ENCODE measurements at places on chromosomes 16 and 17.

GRCh38 chr17:18043491-18043890 is 4.3 kb downstream of the GID4 start:
- DNase-seq: no peak

DNA sequence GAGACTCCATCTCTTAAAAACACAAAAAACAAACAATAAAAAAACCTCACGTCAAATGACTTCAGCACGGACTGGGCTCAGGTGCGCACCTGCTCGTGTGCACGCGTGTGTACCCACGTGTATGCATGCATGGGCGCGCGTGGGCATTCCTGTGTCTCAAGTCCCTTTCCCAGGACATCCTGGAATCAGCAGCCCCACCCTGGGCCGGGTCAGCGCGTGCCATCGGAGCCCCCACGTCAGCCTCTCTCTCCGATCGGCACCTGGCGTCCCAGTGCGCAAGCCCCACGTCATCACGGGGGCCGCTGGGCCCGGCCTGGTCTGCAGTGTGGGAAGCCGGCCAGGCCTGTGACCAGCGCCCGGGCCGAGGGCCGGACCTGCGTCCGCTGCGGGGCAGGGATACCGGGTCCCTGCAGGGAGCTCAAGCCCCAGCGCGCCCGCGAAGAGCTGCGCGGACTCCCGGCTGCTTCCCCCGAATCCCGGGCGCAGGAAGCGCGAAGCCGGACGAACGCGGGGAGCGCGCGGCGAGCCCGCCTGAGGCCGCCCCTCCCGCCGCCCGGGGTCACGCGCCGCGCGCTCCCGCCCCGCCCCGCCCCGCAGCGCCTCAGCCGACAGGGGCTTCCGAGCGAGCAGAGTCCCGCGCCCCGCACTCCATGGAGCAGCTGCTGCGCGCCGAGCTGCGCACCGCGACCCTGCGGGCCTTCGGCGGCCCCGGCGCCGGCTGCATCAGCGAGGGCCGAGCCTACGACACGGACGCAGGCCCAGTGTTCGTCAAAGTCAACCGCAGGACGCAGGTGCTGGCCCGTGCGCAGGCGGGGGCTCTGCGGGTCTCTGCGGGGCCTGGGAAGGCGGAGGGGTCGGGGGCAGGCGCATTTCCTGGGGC is at the start of gene FN3K:
FN3K (plus strand) TSS at position 629 of the 880 bp plus-strand sequence; CDS start at position 651, 22 bp downstream.
- DNase-seq: no peak

DNA sequence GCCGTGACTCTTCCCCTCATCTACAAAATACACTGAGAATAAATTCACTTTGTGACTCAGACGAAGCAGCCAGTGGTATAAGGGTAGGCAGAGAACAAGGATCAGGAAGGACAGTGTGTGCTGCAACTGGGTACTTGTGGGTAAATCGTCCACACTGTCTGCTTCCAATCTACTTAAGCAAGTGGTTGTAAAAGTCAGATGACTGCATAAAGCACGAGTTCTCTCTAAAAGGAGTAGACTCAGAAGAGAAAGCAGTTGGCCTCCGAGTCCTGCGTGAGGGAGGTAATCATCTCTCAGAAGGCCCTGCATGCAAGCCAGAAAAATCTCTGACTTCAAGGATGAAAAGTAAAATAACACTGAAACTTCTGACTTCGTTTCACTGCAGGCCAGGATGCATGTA is 43.1 kb downstream of the ANKFY1 start:
- DNase-seq: no peak

- DNase-seq: no peak
Observed at GRCh38 chr16:56856876-56857447, 8.0 kb upstream of the SLC12A3 start.

DNA sequence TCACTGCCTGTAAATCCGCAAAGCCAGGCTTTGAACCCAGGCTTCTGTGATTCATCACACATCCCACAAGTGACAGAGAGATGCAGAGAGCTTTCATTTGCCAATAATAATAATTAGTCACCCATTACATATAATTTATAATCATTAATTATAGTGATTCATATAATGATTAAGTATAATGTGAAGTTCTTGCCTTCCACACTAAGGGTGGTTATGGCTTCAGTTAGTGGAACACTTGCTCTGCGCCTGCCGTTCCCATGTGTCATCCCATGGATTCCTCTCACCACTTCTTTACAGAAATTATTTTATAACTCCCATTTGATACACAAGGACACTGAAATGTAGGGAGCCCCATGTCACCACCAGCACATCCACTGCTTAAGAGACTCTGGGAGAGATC is 39.8 kb upstream of the XYLT1 start:
- DNase-seq: no peak

DNA sequence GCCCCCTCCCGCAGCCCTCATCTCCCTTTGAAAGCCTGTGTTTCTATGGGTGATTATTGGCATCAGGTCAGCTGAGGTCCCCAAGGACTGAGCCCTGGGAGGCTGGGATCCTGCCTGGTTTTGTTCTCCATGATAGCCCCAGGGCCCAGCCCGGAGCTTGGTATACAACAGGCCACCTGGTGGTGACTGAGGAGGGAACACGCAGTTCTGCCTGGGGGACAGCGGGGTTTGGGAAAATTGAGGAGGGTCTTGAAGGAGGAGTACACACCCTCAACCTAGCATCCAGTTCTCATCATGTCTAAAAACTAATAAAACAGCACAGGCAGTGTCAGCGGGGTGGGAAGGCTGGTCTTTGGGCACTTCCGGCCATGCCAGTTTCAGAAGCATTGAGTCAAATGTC is 335.1 kb downstream of the CPPED1 start:
- no peak for DNase-seq

GRCh38 chr17:66920435-66920834 is 44.1 kb upstream of the CACNG4 start:
- DNase-seq: no peak

- DNase-seq: no peak
Observed at GRCh38 chr16:5065813-5066212, at the start of gene C16orf89. TSS of gene C16orf89 (minus strand) at chr16:5065956. CDS start at chr16:5065908, 48 bp downstream.

DNA sequence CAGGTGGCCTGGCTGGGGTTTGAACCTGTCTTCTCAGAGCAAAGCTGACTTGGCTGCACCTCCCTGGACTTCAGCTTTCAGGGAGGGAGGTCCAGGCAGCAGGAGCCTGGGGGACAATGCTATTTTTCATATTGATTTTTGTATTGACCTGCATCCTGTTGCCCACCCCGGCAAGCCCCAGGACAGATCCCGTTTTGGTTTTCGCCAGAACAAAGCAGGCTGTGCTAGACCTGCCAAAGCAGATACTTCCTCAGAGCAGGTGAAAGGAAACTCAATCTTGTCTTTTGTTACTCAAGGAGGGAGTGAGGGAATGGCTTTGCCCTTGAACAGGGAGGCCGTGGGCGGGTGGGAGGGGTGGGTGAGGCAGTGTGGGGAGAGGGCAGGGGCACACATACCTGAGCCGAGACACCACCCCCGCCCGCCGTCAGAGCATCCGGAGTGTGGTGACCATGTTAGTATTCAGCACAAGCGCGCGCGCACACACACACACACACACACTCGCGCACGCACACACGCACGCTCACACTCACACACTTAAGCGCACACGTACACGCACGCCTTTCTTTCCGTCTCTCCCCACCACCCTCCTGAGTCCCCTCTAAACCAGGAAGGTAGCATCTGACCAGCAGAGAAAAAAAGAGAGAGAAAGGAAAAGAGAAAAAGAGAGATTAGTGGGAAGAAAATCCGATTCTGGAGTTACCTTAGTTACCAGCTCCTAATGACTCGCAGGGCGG is 59.5 kb downstream of the RAI1 start:
- no peak for DNase-seq
